ENCODE measurements at places on chromosomes 2 and 18.

GRCh38 chr2:177080746-177081284 lies 131.8 kb upstream of the HNRNPA3 start:
- DNase-seq = no peak

GRCh38 chr2:215565897-215566296 lies 130.0 kb upstream of the FN1 start:
- no peak for DNase-seq

DNA sequence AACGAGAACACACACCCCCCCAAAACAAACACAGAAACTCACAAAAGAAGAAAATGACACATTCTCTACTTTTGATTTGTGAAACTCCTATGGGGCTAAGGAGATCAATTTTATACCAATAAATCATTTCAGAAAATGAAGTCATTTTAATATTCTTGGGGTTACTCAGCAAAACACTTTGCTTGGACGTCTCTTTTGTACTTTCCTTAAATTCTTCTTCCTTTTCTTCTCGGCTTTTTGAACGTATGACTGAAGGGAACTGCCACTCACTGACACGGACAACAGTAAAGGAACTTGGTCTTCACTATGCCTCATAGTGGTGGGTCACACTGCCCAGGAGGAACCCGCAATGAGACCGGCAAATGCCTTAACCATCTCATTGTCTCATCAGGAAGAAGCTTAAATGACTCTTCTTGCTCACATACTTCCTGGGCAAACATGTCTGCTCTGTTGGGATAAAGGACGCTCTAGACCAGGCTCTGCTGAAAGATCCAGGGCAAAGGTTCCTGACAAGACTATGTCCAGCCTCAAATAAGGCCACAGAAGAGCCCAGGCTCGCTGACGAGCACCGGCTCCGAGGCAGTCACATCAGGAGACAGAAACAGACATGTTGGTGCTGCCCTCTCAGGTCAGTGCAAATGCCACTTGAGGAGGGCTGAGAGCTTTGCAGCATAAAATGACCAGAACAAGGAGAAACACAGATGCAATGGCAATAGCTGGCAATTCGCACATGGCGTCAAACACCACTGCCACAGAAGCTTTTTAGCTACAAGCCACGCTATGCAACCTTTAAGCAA lies 205.5 kb downstream of the TGIF1 start:
- no peak for DNase-seq

- DNase-seq = no peak
Observed at GRCh38 chr2:70094978-70095719, 7.9 kb downstream of the PCBP1 start.
